ENCODE measurements at places on chromosomes 3 and 15. TPM values are rescaled to one million over a fixed set of nuclear protein-coding genes. Genes with fewer than 3 reads are reported as not detected.

- H3K4me3 ChIP-seq = no peak overlapping the region
- no peak overlapping the region for H3K27ac ChIP-seq
- H3K36me3 ChIP-seq = no peaks in the 10 kb centered on the region
- H3K4me1 ChIP-seq = peaks cover 6% of the 10 kb centered on the region
- DNase-seq = no peak
- H3K27me3 ChIP-seq = no peaks in the 10 kb centered on the region
Measured at GRCh38 chr15:75721480-75721922, 8.9 kb upstream of the CSPG4 start.

DNA sequence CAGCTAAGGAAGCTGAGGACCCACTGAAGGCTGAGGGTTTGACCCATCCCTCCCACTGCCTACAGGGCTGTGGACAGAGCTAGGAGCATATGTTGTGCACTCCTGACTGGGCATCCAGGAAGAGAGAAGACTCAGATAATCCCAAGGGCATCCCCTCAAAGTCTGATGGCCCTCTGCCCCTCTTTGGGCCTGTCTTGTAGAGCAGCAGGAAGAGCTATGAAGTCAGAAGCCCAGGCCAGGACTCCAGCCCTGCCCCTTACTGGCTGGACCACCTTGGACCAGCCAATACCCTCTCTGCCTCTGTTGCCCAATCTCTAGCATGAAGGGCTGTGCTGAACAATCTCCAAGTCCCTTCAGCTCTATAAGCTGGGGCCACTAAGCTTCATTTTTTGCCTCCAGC, 210.8 kb downstream of the RPLP1 start:
- no peak overlapping the region for H3K4me3 ChIP-seq
- DNase-seq = no peak
- peaks cover 3% of the 10 kb centered on the region for H3K4me1 ChIP-seq
- no peaks in the 10 kb centered on the region for H3K27me3 ChIP-seq
- no peaks in the 10 kb centered on the region for H3K36me3 ChIP-seq

GRCh38 chr3:171564748-171565480, 104.7 kb upstream of the TNIK start:
- no peak overlapping the region for H3K4me3 ChIP-seq
- no peaks in the 10 kb centered on the region for H3K4me1 ChIP-seq
- no peaks in the 10 kb centered on the region for H3K36me3 ChIP-seq
- H3K27me3 ChIP-seq = no peaks in the 10 kb centered on the region

DNA sequence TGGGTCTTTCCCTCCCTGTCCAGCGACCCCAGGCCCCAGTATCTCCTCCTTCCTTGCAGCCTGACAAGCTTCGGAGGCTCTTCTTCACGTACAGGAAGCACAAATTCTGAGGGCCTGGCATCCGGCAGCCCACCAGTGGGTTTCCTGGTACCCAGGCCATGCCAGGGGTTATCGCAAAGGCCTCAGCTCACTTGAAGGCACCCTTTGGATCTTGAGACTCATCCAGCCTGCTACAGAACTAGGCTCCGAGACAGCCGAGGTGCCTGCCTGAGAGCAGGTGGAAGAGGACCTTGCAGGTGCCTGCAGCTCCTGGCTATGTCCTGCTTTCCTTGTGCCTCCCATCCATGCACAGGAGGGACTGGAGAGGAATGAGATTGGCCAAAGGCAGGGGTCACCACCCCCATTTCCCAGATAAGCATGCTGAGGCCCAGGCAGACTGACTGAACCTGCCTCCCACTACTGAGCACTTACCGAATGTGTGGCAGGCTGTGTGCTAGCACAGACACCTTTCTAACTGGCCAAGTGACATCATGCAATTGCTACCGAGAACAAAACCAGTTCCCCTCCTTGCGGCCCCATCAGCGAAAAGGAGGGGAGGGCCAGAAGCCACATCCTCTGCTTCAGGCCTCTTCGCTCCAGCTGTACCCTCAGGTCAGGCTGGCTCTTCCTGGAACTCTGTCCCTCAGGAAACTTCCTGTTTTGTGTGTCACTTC, 11.2 kb downstream of the SH2D7 start:
- H3K36me3 ChIP-seq = no peaks in the 10 kb centered on the region
- peak overlapping the region; percentile 75 for H3K27ac ChIP-seq

- H3K4me1 ChIP-seq = no peaks in the 10 kb centered on the region
- DNase-seq = no peak
- H3K36me3 ChIP-seq = no peaks in the 10 kb centered on the region
- no peak overlapping the region for H3K27ac ChIP-seq
- no peak overlapping the region for H3K4me3 ChIP-seq
- no peaks in the 10 kb centered on the region for H3K27me3 ChIP-seq
Measured at GRCh38 chr15:27648359-27648758, 450.8 kb downstream of the OCA2 start.

DNA sequence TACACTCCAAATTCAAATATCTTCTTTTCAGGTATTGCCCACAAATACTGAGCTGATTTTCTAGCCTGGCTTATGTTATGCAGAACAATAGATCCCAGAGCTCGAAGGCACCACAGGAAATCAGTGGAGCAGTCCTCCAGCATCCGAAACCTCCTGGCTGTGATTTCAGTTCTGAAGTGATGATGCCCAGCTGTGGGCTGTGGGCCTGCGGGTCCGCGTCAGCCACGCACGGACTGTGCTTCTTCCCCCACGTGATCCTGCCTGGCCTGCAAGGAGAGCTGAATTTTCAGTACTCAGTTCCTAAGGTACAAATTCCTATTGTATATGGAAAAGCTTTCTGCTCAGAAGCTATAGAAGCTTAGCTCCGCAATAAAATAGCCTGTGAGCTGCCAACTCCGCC, 96.2 kb downstream of the OCA2 start:
- H3K4me3 ChIP-seq = no peak overlapping the region
- no peaks in the 10 kb centered on the region for H3K4me1 ChIP-seq
- no peaks in the 10 kb centered on the region for H3K36me3 ChIP-seq
- no peaks in the 10 kb centered on the region for H3K27me3 ChIP-seq
- no peak for DNase-seq

DNA sequence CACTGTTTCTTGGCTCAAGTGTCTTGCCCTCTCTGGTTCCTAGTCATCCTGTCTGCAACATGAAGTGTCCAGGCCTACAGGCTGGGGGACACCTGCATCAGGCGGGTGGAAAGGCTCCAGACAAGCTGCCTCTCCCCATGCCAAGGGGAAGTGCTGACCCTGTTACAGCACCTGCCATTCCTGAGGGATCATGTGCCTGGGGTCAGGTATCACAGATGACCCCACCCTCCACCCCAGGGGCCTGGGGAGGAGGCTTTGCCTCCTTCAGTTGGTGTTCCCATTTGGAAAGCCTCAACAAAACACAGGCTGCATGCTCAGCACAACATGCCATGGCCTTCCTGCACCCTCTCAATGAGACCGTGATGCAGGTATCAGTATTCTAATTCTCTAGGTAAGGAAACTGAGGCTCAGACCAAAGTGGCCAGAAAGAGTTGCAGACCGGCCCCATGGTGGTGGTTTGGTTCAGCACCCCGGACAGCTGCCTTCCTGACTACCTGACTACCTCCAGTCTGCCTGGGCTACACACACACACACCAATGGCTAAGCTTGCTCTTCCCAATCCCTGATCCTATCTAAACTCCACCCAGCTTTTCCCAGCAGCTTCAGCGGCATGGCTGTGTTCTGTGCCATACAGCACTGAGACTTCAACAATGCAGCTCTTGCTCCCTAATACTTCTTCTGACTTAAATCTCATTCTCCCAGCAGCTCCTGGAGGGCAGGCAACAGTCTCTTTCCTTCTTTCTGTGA, 69.7 kb upstream of the LINGO1 start:
- no peak overlapping the region for H3K4me3 ChIP-seq
- H3K4me1 ChIP-seq = no peaks in the 10 kb centered on the region
- DNase-seq = no peak
- no peaks in the 10 kb centered on the region for H3K36me3 ChIP-seq

DNA sequence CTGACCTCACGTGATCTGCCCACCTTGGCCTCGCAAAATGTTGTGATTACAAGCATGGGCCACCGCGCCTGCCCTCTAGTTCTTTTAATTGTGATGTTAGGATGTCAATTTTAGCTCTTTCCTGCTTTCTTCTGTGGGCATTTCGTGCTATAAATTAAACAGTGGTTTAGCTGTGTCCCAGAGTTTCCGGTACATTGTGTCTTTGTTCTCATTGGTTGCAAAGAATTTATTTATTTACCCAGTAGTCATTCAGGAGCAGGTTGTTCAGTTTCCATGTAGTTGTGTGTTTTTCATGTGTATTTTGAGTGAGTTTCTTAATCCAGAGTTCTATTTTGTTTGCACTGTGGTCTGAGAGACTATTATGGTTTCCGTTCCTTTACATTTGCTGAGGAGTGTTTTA, 30.1 kb downstream of the MYRIP start:
- H3K27ac ChIP-seq = no peak overlapping the region
- H3K4me3 ChIP-seq = no peak overlapping the region
- H3K27me3 ChIP-seq = no peaks in the 10 kb centered on the region
- no peaks in the 10 kb centered on the region for H3K36me3 ChIP-seq

- DNase-seq = no peak
- H3K36me3 ChIP-seq = no peaks in the 10 kb centered on the region
- H3K27ac ChIP-seq = no peak overlapping the region
Measured at GRCh38 chr3:69353503-69353902, 32.4 kb downstream of the FRMD4B start.

DNA sequence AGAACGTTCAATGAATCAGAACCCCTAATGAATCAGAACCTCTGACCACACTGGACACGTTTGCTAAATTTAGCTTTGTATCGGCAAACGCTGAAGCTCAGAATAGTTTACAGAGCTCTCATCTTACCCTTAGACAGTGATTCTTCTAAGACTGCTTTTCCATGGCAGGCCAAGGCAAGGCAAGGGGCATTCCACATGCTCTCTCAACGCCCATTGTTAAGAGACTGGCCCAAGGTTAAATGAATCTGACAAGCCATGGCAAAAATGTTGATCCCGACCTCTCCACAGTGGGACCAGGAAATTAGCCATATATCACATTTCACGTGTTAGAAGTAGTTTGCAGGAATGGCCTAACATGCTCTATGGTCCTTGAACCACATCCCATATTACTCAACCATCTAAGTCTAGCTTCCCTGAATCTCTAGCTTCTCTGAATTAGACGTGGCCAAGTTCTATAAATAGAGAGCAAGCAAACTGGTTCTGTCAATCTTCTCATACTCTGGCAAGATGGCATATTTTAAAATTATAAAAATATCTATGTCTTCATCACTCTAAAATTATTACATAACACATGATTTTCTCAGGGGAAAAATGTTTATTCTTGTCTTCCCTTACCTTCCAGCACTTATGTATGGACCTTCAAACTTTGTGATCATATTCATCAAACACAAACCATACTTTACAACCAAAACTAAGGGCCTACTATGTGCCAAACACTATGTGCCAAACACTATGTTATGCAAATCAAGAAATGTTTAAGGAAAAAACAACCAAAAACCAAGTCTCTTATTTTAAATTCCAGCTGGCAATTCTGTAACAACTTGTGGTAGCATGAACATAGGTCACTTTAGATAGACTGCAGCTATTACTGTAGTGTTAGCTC, 54.3 kb downstream of the AAGAB start:
- no peaks in the 10 kb centered on the region for H3K4me1 ChIP-seq
- no peak overlapping the region for H3K27ac ChIP-seq
- H3K27me3 ChIP-seq = no peaks in the 10 kb centered on the region
- no peaks in the 10 kb centered on the region for H3K36me3 ChIP-seq
- H3K4me3 ChIP-seq = no peak overlapping the region
- no peak for DNase-seq

DNA sequence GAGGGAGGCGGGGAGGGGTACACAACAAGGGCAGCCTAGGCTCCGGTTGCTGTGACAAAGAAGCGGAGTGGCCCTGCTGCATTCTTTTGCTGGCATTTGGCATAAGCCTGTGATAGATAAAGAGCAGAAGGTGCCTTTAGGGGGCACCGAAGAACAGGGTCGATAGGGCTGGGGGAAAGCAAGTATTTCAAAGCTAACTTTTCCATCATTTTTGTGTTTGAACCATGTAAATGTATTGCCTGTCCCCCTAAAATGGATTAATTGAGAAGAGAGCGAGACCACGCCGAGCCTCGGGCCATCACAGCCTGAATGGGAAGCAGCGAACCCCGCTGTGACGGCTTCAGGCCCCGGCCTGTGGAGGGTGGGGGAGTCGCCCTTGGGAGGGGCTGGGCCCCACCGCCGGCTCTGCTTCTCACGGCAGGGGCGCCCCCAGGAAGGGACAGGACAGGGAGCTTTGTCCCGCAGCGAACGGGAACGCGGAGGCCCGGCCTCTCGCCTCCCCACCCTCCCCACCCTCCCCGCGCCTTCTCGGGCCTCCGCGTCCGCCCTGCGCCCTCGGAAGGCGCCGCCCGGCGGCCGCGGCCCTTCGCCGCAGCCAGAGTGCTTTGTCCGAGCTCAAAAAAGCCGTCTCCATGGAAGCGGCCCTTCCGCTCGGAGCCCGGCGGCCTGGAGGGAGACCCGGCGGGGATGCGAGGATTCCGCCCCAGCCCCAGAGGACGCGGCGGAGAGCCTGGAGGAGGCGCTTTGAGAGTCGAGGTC, 32.4 kb upstream of the ALDH1L1 start:
- H3K4me1 ChIP-seq = peaks cover 9% of the 10 kb centered on the region
- DNase-seq = no peak
- no peak overlapping the region for H3K4me3 ChIP-seq
- peaks cover 62% of the 10 kb centered on the region for H3K27me3 ChIP-seq
- no peaks in the 10 kb centered on the region for H3K36me3 ChIP-seq

DNA sequence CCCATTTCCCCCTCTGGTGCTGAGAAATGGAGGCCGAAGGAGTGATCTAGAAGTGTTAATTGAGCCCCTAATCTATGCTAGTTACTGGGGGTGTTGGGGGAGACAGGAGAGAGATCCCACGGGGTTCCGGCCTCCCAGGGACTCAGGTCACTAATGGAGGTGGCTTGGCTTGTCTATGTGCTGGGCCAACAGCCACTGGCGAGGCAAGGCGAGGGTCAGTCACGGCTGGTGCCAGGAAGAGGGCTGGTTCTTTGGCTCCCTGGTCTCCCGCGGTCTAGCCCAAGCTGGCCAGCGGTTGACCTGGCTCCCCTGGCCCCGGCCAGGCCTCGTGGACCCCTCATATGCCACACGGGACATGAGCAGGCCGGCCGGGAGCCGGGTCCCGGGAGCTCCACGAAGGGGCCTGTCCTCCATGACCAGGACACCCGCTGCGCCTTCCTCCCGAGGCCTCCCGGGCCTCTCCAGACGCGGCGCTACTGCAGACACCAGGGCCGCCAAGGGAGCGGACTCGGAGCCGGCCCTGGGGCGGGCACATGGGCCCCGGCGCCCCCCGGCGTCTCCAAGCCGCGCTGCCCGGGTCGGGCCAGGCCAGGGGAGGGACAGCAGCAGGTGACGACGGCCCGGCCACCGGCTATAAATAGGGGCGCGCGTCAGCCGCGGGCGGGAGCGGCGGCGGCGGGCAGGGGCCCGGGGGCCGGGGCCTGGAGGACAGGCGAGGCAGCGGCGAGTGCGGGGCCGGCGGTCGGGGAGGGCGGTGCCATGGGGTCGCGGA, at the start of gene ALPK3:
TSS of gene ALPK3 (plus strand) at position 663 of the 772 bp plus-strand sequence. CDS start at position 760, 97 bp downstream.
- H3K4me1 ChIP-seq = peaks cover 14% of the 10 kb centered on the region
- H3K36me3 ChIP-seq = no peaks in the 10 kb centered on the region
- H3K4me3 ChIP-seq = peak within 1 kb of the TSS; percentile 0
- H3K27me3 ChIP-seq = peaks cover 17% of the 10 kb centered on the region
- no peak for DNase-seq

- H3K4me3 ChIP-seq = no peak overlapping the region
- no peaks in the 10 kb centered on the region for H3K36me3 ChIP-seq
- no peak for DNase-seq
- H3K27ac ChIP-seq = no peak overlapping the region
Measured at GRCh38 chr3:161489395-161489794, 7.2 kb upstream of the OTOL1 start.

GRCh38 chr3:111548756-111549155, 6.8 kb downstream of the CD96 start:
- peaks cover 40% of the 10 kb centered on the region for H3K4me1 ChIP-seq
- no peak for DNase-seq
- peak overlapping the region; percentile 95 for H3K27ac ChIP-seq
- peak overlapping the region; percentile 59 for H3K4me3 ChIP-seq
- no peaks in the 10 kb centered on the region for H3K27me3 ChIP-seq
- H3K36me3 ChIP-seq = no peaks in the 10 kb centered on the region

ADCY5 gene
- total RNA-seq = not detected

SNTN gene
- total RNA-seq = not detected

TMED3 gene
- 24.3 TPM for total RNA-seq

Data from T-cell (primary cell).